ENCODE measurements at places on chromosomes 1 and 21.

- DNase-seq, result no peak
Measured at GRCh38 chr1:226884116-226884625, 13.8 kb downstream of the PSEN2 start.

GRCh38 chr1:27471477-27471876, 18.5 kb downstream of the WASF2 start:
- no peak for DNase-seq

DNA sequence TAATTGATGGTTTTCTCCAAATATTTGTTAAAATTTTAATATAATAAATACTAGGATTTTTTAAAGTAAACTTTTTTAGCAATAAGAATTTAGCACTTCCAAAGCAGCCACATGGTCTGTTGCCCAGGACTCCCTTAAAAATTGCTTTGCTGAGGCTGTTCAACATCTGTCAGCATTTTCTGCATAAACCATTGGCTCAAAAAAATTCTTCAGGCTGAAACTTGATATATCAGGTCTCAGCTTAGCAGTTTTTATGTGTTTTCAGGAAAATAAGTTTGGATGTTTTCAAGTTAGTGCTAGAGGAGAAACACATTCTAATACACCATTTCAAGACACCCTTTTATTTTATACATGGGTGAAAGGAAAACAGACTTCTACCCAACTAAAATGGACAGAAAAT, 69.1 kb upstream of the C1orf105 start:
- no peak for DNase-seq

DNA sequence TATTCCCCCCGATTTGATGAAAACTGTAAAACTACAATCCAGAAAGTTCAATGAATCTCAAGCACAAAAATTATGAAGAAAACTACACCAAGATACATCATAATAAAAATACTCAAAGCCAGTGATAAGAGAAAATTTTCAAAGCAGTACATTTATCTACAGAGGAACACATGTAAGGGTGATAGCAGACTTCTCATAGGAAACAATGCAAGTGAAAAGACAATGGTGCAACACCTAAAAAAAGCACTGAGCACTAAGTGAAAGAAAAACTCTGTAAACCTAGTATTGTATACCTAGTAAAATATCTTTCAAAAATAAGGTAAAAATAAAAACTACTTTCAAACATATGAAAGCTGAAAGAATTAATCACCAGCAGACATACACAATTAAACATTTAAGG, 76.1 kb upstream of the IRF2BP2 start:
- no peak for DNase-seq

GRCh38 chr1:199956005-199956404, 71.5 kb upstream of the NR5A2 start:
- DNase-seq, result no peak

DNA sequence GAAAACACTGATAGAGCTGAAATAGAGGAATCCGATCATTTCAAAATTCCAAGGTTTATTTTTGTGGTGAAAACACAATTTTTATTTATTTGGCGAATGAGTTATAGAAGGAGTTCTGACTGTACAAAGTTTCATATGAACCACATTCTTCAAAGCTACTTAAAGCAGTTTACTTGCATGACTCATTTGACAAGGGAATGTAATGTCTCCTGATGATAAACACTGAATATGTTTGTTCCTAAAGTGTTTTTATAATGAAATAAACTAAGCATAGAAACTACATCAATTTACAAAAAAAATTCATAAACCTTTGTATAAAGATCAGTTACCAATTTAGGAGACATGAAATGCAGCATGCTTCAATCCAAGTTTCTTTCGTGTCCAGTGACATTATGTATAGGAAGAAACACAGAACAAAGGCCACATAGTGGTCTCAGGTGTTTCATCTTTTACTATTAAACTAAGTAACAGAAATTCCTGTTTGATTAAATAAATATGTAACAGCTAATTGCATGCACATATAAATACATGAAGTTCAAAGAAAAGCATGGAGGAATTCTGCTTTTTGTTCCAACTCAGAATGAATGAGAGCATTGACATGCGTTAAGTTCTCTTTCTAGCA, 2.5 kb downstream of the PRKACB start:
- DNase-seq, result no peak

DNA sequence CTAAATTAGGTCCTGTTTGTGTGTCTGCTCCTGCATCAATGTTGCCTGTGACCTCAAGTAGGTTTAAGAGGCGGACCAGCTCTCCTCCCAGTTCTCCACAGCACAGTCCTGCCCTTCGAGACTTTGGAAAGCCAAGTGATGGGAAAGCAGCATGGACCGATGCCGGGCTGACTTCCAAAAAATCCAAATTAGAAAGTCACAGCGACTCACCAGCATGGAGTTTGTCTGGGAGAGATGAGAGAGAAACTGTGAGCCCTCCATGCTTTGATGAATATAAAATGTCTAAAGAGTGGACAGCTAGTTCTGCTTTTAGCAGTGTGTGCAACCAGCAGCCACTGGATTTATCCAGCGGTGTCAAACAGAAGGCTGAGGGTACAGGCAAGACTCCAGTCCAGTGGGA, 79.9 kb downstream of the PRDM2 start:
- no peak for DNase-seq

Data from activated T-helper 2 cell treated with anti-CD3 and anti-CD28 coated beads, Interferon-gamma antibody, Interleukin-2, Interleukin-4, amounts not matched to agents 10 μg/mL and 5 μg/mL and 100 μg/mL, durations not matched to agents 14 hours and 24 hours and 36 hours (primary cell).